OCI-M1 (cell line): ENCODE measurements at places on chromosomes 1 and 21.

DNA sequence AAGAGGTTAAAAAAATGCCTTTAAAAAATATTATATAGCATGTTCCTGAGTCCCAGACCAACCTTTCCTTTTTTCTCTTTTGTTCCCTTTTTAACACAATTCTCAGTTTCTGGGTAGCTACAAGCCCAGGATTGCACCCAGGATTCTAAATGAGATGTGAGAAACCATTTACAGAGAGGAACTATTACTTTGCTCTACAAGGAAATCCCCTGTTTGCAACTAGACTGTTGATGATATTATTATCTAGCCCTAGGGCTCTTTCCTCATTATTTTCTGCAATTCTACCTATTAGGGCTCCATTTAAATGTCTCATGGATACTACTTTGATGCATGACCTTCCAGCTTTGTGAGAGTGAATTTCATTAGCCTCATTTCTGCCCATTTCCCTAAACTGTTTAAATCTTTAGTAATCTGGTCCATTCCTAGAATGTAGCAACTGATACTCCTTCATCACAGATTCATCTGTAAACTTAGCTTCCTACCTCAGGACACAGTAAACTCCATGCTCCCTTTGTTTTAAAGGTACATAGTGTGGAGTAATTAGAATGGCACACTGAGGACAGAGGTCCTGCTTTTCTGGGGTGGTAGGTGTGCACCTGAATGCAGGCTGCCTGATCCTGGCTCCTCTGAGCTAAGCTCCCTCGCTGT, 7.1 kb upstream of the KIF14 start:
- DNase-seq = no peak

DNA sequence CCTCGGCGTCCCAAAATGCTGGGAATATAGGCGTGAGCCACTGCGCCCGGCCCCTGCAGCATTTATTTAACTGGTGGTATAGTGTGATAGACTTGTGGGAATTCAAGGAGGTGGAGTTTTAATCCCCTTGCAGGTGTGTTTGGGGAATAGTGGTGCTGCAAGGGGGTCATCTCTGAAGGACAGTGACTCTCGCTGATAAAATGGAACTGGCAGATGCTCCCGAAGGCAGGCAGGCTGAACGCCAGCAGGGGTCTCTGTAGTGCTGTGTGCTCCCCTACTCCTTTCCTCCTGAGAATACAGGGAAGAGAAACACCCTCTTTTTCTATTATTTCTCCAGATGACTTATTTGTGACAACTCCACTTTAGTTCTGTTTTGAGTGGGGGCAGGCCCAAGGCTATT, 4.0 kb downstream of the OSCP1 start:
- DNase-seq = peak; percentile 76

DNA sequence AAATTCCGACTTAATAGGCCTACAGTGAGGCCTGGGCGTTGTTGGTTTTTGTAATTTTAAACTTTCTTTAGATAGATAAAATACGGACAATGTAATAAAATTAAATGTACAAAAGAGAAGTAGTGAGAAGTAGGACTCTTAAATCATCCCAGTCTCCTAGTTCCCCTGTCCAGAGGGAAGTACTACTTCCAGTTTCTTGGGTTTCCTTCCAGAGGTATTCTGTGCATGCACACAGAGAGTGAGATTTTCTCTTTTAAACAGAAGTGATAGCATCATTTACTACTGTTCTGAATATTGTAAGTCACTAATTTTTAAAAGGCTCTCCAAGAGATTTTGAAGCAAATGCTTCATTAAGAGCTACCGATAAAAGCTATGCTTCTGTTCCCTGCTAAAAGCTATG, 7.2 kb upstream of the FNBP1L start:
- no peak for DNase-seq

DNA sequence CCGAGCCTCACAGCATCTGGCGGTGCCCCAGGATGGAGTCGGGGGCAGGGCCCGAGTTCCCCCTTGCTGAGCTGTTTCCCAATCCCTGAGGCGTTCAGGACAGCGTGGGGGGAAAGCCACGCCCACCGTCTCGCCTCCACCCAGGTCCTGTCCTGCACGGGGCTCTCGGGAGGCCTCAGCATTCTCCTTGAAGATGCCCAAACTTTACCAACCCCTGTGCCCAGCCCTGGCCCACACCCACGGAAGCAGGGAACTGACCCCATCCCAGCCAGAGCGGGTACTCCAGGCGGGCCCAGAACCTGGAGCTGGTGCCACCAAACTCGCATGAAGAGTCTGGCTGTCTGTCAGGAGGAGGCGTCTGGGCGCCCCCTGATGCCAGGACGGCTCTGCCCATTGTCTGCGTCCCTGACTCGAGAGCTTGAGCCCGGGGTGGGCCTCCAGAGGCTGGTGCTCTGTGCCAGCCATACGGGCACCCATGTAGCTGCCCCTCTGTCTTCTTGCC, 35.3 kb upstream of the POFUT2 start:
- DNase-seq = no peak

DNA sequence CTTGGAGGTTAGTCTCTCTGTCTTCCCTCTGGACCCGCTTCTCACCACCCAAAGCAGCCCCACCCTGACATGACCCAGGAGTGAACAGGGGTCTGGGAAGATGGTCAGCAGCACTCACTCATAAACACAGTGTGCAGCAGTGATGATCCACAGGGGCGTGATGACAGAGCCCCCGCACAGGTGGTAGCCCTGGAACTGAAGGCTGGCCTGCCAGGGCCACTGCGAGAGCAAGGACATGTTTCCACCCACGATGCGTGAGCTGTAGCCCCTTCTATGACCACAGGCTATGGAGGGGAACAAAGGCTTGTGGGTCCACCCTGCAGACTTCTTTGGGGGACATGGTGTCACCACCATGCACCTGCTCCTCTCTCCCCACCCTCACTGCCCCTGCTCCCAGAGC, 12.9 kb downstream of the TMPRSS3 start:
- no peak for DNase-seq

DNA sequence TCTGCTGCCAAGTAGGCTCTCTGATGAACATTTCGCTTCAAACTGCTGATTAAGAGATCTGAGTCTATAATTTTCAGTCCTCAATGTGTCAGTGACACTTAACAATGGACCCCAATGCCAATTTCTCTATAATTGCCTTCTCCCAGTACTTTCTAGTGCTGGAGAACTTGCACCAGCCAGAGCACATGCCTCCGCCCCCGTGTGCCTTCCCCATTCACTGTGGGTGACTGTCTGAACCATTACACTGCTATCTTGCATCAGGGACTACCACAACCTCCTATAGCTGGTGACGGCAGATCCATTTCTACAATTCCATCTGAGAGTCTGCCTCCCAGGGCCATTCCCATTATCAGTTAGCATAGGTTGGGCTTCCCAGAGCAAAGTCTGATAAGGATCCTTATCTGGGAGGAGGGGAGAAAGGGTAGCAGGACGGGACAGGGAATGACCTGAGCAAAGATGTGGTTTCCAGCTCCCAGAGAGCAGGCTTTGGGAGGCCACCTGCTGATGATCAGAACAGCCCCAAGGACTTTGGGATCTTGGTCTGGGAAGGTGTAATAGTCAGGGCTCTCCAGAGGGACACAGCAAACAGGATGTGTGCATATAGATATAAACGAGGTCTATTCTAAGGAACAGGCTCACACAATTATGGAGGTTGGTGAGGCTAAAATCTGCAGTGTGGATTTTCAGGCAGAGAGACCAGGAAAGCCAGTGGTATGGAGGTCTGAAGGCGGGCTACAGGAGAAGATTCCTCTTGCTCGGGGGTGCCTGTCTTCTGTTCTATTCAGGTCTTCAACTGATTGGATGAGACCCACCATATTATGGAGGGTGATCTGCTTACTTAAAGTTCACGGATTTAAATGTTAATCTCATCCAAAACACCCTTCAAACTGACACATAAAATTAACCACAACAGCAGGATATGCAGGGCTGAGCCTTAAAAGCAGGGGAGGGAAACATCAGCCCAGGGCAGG, 238.2 kb downstream of the PTPRU start:
- DNase-seq = no peak

DNA sequence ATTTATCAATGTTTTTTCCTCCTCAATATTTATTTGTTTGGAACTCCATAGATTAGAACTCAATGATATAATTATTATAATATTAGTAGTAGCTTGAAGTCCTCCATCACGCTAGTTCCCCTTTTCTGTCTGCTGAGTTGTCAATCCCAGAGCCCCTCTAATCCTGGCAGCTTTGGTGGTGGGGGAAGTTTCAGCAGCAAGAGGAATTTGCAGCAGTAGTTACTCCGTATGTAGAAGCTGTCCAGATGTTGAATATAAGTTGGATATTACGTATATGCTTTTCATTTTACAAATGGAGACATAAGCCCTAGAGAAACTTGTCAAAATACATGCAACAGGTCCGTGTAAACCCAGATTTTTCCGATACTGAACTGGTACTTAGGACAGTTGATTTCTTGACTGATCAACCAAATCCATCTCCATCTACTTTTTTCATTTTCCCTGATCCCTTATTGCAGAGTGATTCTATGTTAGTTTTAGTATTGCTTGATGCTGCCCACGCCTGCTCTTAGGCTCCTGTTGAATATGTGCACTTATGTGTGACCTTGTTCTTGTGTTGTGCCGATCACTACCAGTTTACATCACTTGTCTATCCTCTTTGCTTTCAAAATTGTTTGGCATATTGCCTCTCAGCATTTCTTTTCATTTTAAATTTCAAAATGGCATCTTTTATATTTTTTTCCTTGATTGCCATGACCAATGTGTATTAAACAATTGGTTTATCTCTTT, 28.1 kb downstream of the SMAP2 start:
- DNase-seq = no peak

GRCh38 chr1:207333620-207334019, 12.1 kb downstream of the CD55 start:
- no peak for DNase-seq

GRCh38 chr1:44934791-44935190, 51.6 kb downstream of the EIF2B3 start:
- no peak for DNase-seq

DNA sequence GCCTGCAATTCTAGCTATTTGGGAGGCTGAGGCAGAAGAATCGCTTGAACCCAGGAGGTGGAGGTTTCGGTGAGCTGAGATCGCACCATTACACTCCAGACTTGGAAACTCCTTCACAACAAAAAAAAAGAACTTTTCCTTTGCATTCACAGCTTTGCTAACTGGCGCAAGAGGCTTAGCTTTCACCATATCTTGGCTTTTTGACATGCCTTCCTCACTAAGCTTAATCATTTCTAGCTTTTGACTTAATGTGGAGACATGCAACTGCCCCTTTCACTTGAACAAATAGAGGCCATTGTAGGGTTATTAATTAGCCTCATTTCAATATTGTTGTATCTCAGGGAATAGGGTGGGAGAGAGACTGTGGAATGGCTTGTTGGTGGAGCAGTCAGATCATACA, 8.7 kb downstream of the KPNA6 start:
- DNase-seq = no peak

GRCh38 chr1:101388904-101389546, 152.2 kb downstream of the S1PR1 start:
- peak; percentile 63 for DNase-seq

DNA sequence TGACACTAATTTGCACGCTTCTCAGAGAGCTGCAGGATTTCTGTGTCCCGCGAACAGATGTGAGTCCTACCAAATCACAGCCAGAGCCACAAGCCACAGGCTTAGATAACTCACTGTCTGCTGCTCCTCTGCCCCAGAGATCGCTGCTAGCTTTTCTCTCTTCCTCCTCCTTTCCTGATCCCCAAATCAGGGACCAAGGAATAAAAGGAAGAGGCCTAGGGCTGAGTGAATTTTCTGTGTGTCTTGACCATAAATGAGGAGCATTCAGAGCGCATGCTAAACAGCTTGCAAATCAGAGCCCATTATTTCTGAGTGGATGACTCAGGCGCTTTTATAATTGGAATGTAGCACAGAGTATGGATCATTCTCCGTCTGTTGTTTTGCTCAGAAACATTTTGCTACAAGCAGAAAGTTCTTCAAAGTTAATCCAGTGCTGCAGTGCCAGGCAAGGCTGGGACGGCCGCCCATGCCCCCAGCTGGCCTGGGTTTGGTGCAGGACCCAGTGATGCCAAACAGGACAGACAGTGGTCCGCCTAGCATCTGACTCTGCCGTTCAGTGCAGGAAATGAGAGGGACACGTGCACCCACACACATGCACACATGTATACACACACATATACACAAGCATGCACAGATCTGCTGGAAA, 38.2 kb downstream of the KCNAB2 start:
- no peak for DNase-seq

DNA sequence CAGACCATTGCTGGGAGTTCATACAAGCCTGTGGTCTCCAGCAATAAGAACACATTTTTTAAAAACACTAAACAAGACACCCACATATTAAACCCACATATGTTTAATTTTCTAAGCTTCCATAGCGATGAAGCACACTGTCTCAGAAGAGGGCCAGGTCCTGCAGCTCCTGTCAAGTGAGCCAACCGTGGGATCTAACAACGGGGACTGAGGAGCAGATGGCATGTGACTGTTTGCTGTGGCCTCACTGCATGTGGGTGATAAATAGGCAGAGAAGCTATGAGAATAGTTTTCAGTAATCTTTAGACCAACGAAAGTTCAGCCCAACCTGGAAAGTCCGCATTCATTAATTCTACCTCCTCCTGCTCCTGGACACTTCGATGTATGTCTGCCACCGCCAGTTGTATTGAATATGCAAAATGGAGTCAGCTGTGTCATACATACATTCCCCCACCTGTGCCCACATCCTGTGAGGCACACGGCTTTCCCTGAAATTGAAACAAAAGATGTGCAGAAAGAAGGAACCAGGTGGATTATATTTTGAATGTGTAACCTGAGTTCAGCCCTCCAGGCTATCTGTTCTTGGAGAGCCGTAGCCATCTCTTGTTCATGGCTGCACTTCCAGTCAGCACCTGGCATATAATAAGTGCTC, 88.2 kb downstream of the MIS18A start:
- no peak for DNase-seq

- DNase-seq = no peak
Measured at GRCh38 chr21:8990326-8991087, 1530.9 kb upstream of the TPTE start.

DNA sequence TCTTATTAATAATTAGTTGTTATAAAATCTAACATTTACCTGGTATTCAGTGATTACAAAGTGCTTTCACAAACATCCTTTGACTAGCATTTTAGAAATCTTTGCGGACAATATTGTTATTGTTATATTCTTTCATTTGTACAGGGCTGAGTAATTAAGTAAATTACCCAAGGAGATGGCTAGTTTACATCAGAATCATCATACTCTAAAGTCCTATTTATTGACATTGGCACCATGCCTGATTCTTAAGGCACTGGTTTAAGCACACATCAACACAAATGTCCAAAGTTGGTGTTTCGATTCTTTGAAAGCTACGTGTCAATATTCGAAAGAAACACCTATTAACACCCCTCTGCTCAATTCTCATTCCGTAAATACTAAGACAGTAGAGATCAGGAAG, 424.6 kb upstream of the CHRM3 start:
- no peak for DNase-seq

- DNase-seq = peak; percentile 14
Measured at GRCh38 chr21:28342212-28342810, 650.4 kb downstream of the LTN1 start.

- DNase-seq = no peak
Measured at GRCh38 chr1:24427545-24427862, 11.9 kb downstream of the NIPAL3 start.

GRCh38 chr1:242870966-242871365, 346.5 kb upstream of the PLD5 start:
- no peak for DNase-seq
